ENCODE measurements at places on chromosomes 7 and 10. TPM values are rescaled to one million over a fixed set of nuclear protein-coding genes. Genes with fewer than 3 reads are reported as not detected.

Gene BTAF1
- total RNA-seq = 47.4 TPM

Gene CFAP70
- 1.2 TPM for total RNA-seq

Gene C7orf25
- 8.0 TPM for total RNA-seq

Gene TMEM270
- total RNA-seq = not detected

Gene SAMD9
- 30.4 TPM for total RNA-seq

Gene CFAP46
- total RNA-seq = 0.29 TPM

Gene ADCK2
- 25.3 TPM for total RNA-seq

All from osteoblast (primary cell).